ENCODE measurements at places on chromosomes 1 and 21.

DNA sequence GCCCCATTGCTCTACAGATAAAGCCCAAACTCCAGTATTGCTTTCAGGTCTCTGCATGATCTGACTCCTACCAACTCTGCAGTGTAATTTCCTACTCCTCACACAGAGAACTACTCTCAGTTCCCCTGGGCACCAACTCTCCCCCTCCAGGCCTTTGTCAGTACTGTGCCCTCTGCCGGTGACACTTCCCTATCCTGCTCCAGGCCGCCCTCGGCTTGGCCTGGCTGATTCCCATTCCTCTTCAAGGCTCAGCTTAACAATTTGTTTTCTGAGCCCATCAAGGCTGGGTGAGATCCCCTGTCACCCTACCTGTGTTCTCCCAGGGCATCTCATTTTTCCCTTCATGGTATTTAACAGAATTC lies 2.6 kb downstream of the SLAMF8 start:
- no peaks in the 10 kb centered on the region for H3K27me3 ChIP-seq
- H3K4me3 ChIP-seq, result no peak overlapping the region
- H3K36me3 ChIP-seq, result no peaks in the 10 kb centered on the region
- peak; percentile 42 for DNase-seq

GRCh38 chr1:30672661-30673060 lies 50.7 kb downstream of the MATN1 start:
- no peak for DNase-seq
- H3K4me3 ChIP-seq, result no peak overlapping the region

DNA sequence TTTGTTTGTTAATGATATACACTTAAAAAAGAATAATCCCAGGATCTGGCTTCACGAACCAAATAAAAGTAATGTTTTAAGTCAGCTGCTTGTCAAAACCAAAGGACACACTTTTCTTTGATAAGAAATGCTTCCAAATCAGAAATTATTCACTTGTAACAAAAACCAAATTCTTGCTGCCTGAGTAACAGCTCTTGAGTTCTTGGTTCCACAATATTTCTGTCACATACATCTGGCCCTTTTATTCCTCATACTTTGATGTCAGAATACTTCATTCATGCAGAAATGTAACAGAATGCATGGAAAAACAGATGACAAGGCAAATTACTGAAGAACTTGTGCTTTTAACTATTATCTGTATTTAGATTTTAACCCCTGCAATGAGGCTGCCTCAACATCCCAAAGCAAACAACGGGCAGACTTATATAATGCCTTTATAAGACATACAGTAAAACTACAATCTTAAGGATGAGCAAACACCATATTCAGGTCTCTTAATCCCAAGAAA lies 1.5 kb downstream of the VAMP4 start:
- no peaks in the 10 kb centered on the region for H3K36me3 ChIP-seq
- no peak for DNase-seq
- no peak overlapping the region for H3K27ac ChIP-seq
- peaks cover 19% of the 10 kb centered on the region for H3K4me1 ChIP-seq
- no peak overlapping the region for H3K4me3 ChIP-seq

GRCh38 chr1:216765346-216766300 lies 42.4 kb upstream of the ESRRG start:
- DNase-seq, result no peak
- no peaks in the 10 kb centered on the region for H3K36me3 ChIP-seq
- H3K27me3 ChIP-seq, result no peaks in the 10 kb centered on the region
- H3K4me1 ChIP-seq, result no peaks in the 10 kb centered on the region
- no peak overlapping the region for H3K27ac ChIP-seq

GRCh38 chr21:34557261-34557660 lies 45.3 kb upstream of the KCNE1 start:
- no peaks in the 10 kb centered on the region for H3K36me3 ChIP-seq
- H3K4me3 ChIP-seq, result no peak overlapping the region
- no peak for DNase-seq
- H3K27me3 ChIP-seq, result no peaks in the 10 kb centered on the region

DNA sequence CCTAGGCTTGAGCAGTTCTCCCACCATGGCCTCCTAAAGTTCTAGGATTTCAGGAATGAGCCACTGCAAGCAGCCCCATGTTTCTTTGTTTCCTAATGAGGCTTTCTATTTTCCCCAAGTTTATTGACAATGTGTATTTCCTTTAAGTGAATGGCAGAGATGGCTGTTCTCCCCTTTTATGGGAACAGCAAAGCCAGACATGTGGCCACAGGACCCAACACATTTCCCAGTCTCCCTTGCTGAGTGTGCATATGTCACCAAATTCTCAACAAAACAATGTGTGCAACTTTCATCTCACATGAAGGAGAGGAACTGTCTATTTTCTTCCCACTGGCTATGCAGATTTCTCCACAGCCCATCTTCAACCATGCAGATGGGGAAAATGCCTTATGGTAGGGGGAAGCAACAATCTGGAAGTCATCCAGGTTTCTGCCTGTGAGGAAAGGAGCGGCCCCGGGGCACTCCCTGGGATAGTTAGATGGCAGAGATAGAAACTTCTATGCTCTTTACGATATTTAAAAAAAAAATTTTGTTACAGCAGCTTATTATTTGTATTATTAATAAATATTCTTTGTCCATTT lies 28.6 kb upstream of the MAP10 start:
- H3K4me1 ChIP-seq, result no peaks in the 10 kb centered on the region
- no peak overlapping the region for H3K27ac ChIP-seq
- DNase-seq, result no peak

DNA sequence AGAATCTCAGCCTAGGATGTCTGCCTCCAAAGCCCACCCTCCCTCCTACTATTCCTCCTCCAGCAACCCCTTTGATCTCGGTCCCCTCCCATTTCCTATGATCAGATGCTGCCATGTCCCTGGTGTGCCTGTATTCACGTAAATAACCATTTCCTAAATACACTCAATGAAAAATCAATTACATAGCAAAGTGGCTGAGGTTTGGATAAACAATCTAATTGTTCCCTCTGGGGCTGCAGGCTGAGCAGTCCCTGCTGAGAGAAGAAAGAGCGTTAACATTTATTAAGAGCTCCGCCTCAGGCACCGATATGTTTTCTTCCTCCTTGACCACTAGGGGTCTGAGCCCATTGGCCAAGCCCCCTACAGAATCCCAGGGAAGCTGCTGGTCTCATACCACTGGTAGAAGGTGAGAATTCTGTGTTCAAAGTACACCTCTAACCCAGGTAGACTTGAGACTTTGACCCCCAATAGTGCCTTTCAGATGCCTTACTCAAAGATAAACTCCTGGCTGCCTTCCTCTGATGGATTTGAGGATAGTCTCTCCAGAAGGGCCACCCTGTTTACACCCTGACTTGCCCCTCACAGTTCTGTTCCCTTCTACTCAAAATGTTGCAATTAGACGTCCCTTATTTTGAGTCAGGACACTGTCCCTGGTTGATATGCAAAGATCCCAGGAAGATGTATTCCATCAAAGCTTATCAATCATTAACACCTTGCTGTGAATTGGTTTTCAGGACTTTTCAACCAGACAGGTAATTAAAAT lies 33.9 kb upstream of the CAMK1G start:
- no peaks in the 10 kb centered on the region for H3K4me1 ChIP-seq
- no peaks in the 10 kb centered on the region for H3K27me3 ChIP-seq
- no peak for DNase-seq
- no peak overlapping the region for H3K27ac ChIP-seq
- no peaks in the 10 kb centered on the region for H3K36me3 ChIP-seq

DNA sequence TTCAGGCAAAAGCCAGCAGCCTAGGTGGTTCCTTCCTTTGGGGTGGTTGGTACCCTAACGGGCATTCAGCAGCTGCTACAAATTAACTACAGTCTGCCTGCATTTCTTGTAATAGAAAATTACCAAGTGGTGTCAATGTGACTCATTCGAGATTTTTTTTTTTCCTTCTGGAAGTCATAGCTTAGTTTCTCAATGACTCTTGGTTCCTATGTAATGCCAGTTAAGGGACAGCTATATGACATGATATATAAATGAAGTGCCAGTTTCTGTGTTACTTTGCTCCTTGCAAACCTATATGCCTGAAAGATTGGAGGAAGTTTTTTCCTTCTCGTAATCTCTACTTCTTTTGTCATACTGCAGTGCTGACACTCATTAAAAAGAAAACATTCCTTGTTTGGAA lies 2.6 kb downstream of the MGST3 start:
- H3K4me1 ChIP-seq, result peaks cover 58% of the 10 kb centered on the region
- H3K27me3 ChIP-seq, result no peaks in the 10 kb centered on the region
- H3K4me3 ChIP-seq, result no peak overlapping the region
- DNase-seq, result no peak
- H3K27ac ChIP-seq, result no peak overlapping the region
- no peaks in the 10 kb centered on the region for H3K36me3 ChIP-seq

DNA sequence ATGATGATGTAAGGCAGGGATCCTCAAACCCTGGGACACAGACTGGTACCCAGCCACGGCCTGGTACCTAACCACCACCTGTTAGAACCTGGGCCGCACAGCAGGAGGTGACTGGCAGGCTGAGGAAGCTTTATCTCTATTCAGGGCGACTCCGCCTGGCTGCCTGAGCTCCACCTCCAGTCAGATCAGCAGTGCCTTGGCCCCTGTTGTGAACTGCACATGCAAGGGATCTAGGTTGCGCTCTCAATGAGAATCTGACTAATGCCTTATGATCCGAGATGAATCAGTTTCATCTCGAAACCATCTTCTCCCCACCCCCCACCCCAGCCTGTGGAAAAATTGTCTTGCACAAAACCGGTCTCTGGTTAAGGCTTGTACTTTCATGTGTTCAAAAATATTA lies 4.2 kb downstream of the RNPC3 start:
- no peak overlapping the region for H3K4me3 ChIP-seq
- peaks cover 58% of the 10 kb centered on the region for H3K4me1 ChIP-seq
- no peak overlapping the region for H3K27ac ChIP-seq
- H3K27me3 ChIP-seq, result no peaks in the 10 kb centered on the region
- DNase-seq, result peak; percentile 36

GRCh38 chr1:231279081-231279480 lies 38.1 kb downstream of the GNPAT start:
- no peaks in the 10 kb centered on the region for H3K36me3 ChIP-seq
- no peaks in the 10 kb centered on the region for H3K4me1 ChIP-seq
- no peak overlapping the region for H3K4me3 ChIP-seq
- H3K27ac ChIP-seq, result no peak overlapping the region
- no peaks in the 10 kb centered on the region for H3K27me3 ChIP-seq
- no peak for DNase-seq

- H3K27me3 ChIP-seq, result no peaks in the 10 kb centered on the region
- H3K27ac ChIP-seq, result no peak overlapping the region
- no peaks in the 10 kb centered on the region for H3K4me1 ChIP-seq
These were observed 1.8 kb downstream of the HHIPL2 start for GRCh38 chr1:222546091-222546490.

DNA sequence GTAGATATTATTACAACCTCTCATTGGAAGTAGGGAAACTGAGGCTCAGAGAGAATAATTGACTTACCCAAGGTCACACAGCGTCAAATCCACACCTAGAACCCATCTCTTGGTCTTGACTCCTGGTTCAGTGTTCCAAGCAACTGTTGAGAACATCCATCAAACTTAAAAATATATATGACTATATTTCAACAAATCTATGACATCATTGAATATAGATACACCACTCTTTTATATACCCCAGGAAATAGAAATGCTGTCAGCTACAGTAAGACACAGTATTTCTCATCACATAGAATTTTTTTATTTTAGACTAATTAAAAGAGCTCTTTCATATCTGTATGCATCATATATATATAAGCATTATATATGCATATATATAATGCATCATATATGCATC lies 56.9 kb downstream of the RUNX3 start:
- H3K4me3 ChIP-seq, result no peak overlapping the region
- H3K27ac ChIP-seq, result no peak overlapping the region
- H3K4me1 ChIP-seq, result no peaks in the 10 kb centered on the region
- no peaks in the 10 kb centered on the region for H3K27me3 ChIP-seq
- H3K36me3 ChIP-seq, result no peaks in the 10 kb centered on the region

GRCh38 chr1:2801046-2801445 lies 447 bp downstream of the TTC34 start:
- H3K4me3 ChIP-seq, result no peak overlapping the region
- H3K4me1 ChIP-seq, result peaks cover 3% of the 10 kb centered on the region
- DNase-seq, result no peak
- peaks cover 1% of the 10 kb centered on the region for H3K27me3 ChIP-seq
- H3K27ac ChIP-seq, result no peak overlapping the region
- H3K36me3 ChIP-seq, result no peaks in the 10 kb centered on the region

DNA sequence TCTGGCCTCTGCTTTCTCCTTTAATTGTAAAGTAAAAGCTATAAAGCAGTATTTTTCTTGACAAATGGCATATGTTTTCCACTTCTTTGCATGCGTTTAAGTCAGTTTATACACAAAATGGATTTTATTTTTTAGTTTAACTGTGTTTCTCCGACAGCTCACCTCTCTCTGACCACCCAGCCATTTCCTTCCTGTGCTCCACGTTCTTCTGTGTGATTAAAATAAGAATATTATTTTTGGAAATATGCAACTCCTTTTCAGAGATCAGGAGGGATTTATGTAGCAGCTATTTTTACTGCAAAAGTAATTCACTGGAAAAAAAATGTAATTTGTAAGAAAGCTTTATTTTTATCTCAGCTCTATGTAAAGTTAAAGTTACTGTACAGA lies 18.0 kb downstream of the ETS2 start:
- H3K27ac ChIP-seq, result no peak overlapping the region
- H3K36me3 ChIP-seq, result peaks cover 41% of the 10 kb centered on the region
- no peak for DNase-seq
- H3K27me3 ChIP-seq, result no peaks in the 10 kb centered on the region
- no peaks in the 10 kb centered on the region for H3K4me1 ChIP-seq

DNA sequence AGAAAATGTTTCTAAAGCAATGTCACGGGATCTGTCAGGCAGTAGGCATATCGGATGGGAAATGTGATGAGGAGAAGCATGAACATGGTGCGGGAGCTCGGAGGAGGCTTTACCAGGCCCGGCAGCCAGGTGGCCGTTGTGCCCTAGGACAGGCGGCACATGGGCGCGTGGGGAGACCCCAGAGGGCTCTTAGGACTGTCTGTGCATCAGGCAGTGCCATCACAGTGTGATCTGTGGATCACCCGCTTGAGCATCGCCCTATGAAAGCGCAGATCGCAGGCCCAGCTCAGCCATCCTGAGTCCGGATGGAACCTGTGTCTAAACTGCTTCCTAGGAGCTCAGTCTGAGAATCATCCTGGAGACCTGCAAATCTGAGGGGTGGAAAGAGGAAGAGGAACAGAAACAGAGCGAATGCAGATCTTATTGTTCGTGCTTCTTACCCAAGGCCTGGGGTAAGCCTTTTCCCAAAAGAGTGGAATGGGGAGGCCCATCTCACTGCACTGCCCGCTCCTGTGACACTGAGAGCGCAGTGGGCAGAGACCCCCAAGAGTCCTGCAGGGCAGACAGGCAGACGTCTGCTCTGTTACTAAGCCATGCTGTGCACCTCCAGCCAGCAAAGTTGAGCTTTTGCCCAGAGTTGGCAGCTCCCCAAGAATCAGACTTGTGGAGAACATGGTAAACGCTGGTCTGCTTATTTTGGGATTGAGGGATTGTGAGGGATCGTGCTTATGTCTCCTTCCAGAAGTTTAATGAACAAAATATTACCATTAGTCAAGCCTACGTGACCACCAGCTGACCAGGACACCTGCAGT lies 251.0 kb downstream of the RHOU start:
- no peaks in the 10 kb centered on the region for H3K27me3 ChIP-seq
- H3K4me3 ChIP-seq, result no peak overlapping the region
- H3K36me3 ChIP-seq, result no peaks in the 10 kb centered on the region
- H3K4me1 ChIP-seq, result peaks cover 6% of the 10 kb centered on the region
- no peak overlapping the region for H3K27ac ChIP-seq

GRCh38 chr1:203643213-203644045 lies 16.8 kb downstream of the ATP2B4 start:
- peak overlapping the region; percentile 55 for H3K27ac ChIP-seq
- no peak for DNase-seq
- no peaks in the 10 kb centered on the region for H3K36me3 ChIP-seq
- H3K4me1 ChIP-seq, result peaks cover 16% of the 10 kb centered on the region
- H3K27me3 ChIP-seq, result no peaks in the 10 kb centered on the region
- no peak overlapping the region for H3K4me3 ChIP-seq

All from body of pancreas (tissue), 4 donors.